ENCODE measurements at places on chromosomes 11 and 22.

DNA sequence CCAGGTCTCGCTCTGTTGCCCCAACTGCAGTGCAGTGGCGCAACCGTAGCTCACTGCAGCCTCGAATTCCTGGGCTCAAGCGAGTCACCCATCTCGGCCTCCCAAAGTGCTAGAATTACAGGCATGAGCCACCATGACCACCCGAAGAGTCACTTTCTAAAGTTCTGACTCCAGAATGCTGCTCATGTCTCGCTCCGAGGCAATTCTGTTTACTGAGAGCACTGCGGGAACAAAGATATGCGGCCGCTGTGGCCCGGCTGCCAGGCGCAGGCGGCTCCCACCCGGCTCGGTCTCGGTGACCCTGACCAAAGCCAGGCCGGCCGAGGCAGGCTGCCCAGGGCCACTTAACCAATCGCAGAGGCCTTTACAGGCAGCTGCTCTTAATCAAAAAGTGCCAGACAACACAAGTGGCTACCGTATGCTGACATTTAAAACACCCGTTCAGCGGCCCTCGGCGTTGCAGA lies 78.7 kb downstream of the PHF21B start:
- DNase-seq, result no peak

- DNase-seq, result no peak
Observed at GRCh38 chr22:39405346-39406085, 5.9 kb downstream of the TAB1 start.

GRCh38 chr22:29994943-29995342 lies 85.3 kb upstream of the HORMAD2 start:
- peak; percentile 24 for DNase-seq

DNA sequence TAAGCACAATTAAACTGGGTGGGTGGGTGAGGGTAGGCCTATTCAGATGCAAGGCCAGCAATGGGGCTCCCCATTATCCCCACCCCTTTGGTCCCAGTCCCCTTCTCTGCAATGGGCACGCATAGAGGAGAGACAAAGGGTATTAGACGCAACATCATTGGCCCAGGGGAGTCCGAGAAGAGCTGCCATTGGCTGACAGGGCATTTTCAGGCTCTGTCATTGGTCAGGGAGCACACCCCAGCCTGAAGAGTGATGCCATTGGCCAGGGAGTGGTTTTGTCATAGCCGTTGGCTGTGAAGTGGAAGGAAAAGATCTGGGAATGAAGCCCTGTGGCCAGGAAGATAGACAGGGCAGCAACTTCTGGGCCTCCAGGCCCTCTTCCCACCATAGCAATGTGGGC lies 2.8 kb upstream of the TRIM3 start:
- no peak for DNase-seq

All from NCI-H524 treated with DMSO at 0.1 percent for 48 hours (cell line).